ENCODE measurements at places on chromosomes 5 and 9.

DNA sequence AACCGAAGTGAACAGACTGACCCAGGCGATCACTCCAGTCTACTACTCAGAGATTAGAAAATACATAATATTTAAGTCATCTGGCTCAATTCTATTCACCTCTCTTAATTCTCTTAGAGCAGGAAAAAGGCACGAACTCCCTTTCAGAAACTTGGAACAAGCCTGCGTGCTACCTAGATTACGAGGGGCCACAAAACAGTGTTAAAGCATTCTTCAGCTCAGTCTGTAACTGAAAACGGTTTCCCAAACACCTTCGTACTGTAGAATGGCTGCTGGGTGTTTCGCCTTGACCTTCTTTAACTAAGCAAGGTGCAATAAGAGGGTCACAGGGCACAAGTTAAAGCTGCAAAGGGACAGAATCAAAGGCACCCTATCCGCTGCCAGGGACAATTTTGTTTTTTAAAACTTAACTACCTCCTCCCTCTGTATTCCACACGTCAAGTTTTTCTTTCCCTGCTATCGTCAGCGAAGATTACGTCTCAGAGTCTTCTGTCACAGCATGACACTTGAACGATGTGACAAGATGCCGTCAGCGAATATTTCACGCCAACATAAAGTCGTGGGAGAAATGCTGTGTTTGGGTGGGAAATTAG is 687 bp downstream of the LYSMD3 start:
- DNase-seq, result no peak

- no peak for DNase-seq
Observed at GRCh38 chr5:1356873-1357787, 12.2 kb upstream of the CLPTM1L start.

- no peak for DNase-seq
Observed at GRCh38 chr9:100590481-100590880, 12.6 kb downstream of the CAVIN4 start.

- no peak for DNase-seq
Observed at GRCh38 chr9:109182550-109182939, 15.5 kb upstream of the FRRS1L start.

DNA sequence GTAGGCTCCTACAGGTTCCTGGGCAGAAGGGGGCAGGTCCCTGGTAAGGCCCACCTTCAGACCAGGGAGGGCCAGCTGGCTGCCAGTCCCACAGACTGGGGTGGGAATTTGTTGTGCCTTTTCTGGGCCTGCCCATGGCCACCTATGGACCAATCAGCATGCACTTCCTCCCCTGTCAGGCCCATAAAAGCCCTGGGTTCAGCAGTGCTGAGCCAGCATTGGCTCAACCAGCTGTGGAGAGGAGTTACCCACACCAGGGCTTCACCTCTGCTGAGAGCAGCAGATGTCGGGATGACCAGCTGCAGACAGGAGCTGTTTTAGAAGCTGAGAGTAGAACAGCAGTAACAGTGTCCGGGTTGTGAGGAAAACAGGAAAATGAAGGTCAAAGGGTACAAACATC is 373.4 kb upstream of the ACO1 start:
- DNase-seq, result no peak

DNA sequence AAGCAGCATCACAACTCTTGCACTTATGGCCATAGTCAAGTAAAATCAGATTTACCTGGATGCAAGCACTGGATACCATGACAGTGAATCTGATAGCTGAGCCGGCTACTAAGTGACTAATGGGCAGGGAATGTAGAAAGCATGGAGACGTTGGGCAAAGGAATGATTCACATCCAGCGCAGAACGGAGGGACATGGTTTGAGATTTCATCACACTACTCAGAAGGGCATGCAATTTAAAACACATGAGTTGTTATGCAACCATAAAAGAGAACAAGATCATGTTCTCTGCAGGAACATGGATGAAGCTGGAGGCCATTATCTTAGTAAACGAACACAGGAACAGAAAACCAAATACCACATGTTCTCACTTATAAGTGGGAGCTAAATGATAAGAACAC is 169.1 kb upstream of the PIK3R1 start:
- no peak for DNase-seq

DNA sequence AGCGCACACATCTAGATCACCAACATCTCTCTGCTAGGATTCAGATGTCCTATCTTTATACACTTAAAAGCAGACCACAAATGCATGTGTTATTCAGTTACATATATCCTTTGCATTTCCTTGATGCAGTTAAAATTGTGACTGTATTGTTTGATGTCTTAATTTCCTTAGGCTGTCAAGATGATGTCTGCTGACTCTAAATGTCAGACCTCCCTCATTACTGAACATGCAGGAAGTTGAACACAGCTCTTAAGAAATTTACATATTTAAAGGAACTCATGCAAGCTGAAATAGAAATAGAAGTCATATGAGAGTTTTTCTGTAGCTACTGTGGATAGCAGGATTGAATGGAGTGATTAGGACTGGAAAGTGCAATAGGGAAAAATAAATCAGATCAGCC is 336.5 kb upstream of the SEMA6A start:
- DNase-seq, result no peak

- DNase-seq, result no peak
Observed at GRCh38 chr9:68706363-68707201, 1.5 kb downstream of the PIP5K1B start.

- no peak for DNase-seq
Observed at GRCh38 chr5:74153255-74153790, 487.2 kb downstream of the ENC1 start.
